IMR-90 (cell line): ENCODE measurements at places on chromosomes 5 and 9.

DNA sequence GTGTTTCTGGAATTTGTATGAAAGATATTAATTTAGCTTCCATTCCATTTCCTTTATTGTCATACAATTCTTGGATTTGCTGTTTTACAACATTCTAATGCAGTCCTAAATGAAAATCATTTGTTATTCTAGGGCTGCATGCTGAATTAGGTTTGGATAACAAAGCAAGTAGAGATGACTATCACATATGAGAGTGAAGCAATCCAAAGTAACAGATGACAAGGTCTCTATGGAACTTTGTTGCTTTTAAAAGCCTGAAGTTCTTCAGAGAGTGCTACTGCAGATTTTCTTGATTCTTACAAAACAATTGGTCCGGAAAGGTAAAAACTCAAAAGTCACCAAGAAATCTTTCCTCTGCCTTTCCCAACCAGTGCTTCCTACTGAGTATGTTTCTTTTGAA is 56.9 kb upstream of the VCAN start:
- DNase-seq, result peak; percentile 52

- no peak for DNase-seq
Observed at GRCh38 chr9:6641561-6641960, 4.0 kb downstream of the GLDC start.

GRCh38 chr5:39555788-39556187 is 131.0 kb upstream of the DAB2 start:
- no peak for DNase-seq

GRCh38 chr9:8706531-8706930 is 907.0 kb upstream of the DMAC1 start:
- no peak for DNase-seq

- DNase-seq, result peak; percentile 33
Observed at GRCh38 chr5:140565024-140565779, 574 bp downstream of the SLC35A4 start.

GRCh38 chr5:87850843-87851242 is 417.8 kb downstream of the TMEM161B start:
- DNase-seq, result no peak

- DNase-seq, result no peak
Observed at GRCh38 chr5:89128906-89129625, 246.1 kb upstream of the MEF2C start.

DNA sequence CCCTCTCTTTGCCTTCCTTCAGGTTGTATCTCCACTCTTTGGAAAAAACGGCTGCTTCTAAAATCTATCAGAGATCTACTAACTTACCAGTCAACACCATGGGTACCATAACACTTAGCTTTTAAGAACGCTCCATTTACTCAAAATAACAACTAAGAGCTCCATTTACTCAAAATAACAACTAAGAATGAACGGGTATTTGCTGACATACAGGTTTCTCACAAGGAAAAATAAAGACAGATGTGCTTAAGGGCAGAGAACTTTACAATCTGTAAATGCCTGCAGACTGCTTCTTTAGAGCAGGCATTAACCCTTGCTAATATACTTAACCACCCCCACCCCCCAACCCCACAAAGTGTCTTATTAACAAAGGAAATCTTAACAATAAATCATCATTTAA is 2.8 kb downstream of the UBAP2 start:
- no peak for DNase-seq

- DNase-seq, result no peak
Observed at GRCh38 chr9:99509900-99510535, 287.9 kb downstream of the SEC61B start.

GRCh38 chr5:173806270-173807035 is 81.7 kb upstream of the CPEB4 start:
- DNase-seq, result no peak

- DNase-seq, result no peak
Observed at GRCh38 chr9:109889456-109889855, 109.5 kb downstream of the PALM2AKAP2 start.

- no peak for DNase-seq
Observed at GRCh38 chr5:138745268-138745667, 8.0 kb upstream of the CTNNA1 start.

GRCh38 chr9:110029429-110029955 is 178.5 kb downstream of the C9orf152 start:
- DNase-seq, result peak; percentile 85

DNA sequence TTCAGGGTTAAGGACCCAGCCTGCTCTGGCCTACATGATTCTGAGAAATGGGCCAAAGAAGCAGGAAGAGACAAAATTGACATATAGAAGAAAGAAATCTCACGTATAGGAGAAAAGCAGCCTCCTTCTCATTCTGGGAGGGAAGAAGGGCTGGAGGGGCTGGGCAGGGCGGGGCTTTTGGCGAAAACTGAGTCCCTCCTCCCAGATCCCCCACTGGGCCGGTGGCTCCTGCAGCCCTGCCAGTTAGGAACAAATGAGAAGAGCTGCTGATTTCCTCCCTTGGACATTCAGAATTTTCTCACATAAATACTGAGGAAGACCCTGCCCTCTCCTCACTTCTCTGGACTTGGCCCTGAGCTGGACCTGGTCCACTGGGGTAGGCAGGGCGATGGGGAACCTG is at the start of gene WNT8A:
Gene WNT8A (plus strand): TSS at position 332 of the 400 bp plus-strand sequence. CDS start 95 bp downstream, outside the sequence.
- DNase-seq, result no peak

- DNase-seq, result no peak
Observed at GRCh38 chr9:82679472-82679871, 383.5 kb downstream of the RASEF start.

DNA sequence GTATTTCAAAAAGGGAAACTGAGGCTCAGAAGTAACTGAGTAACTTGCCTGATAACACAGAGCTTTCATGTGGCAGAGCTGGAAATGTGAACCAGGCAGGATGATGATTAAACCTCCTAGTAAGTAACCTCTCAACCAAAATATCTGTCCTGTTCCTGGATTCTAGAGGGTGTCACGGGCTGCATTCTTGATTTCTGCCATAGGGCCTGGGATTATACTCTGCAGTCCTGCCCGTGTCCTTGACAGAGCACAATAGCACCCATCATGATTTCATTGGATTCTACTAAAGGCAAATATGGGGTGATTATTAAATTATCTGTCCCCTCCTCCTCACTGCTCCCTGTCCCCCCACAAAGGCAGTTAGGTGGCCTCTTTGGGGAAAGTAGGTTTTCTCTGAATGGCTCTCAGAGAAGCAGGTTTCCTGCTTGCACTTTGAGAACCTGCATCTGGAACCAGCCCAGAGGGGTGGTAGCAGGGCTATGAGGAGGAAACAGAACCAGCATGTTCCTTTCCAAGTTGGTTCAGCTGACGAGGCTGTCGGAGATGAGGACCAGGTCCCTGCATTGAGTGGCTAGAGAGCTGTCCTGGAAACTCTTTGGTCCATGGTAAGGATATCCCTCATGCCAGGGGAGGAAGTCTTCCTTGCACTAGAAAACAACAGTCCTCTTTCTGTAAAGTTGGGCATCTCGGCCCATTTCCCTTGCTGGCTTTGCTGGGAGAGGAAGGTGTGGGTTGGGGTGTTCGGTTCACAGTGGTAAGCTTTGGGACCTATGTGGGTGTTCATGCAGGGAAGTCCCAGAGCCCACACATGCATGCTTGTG is 36.6 kb downstream of the PPARGC1B start:
- no peak for DNase-seq

DNA sequence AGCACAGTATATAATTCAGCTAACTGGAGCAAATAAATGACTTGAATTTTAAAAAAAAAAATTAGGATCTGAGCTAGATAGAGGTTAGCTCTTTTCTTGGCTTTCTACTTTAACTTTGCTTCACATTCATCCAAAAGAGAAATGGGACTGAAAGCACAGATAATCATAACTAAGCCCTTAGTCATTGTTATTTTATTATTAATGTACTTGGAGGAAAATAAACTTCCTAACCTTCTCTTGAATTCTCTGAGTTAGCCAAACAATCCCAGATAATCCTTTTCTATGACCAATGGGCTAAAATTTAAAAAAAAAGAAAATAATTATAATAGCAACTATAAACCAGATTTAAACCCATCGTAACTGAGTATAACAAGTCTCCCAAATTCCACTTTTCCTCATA is 57.6 kb upstream of the RASA1 start:
- DNase-seq, result peak; percentile 65

- DNase-seq, result no peak
Observed at GRCh38 chr9:84991514-84991870, 322.0 kb downstream of the NTRK2 start.

GRCh38 chr5:158922816-158923215 is 176.9 kb downstream of the EBF1 start:
- no peak for DNase-seq

DNA sequence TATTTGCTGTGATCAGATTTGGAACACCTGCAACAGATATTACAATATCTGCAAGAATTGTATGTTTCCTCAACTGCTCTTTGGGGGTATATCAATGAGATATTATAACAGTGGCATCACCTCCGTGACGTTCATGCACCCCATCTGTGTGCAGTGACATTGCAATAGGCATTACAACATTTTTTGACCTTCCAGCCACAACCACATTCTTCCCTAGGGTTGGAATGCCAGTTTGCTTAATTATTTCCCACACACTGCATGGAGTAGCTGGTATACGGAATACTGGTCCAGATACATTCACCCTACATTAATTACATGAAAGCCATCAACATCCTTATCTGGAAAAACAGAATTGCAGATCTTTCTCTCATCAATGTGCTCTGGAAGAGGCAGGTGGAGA is 42.3 kb downstream of the FBXO4 start:
- DNase-seq, result no peak

DNA sequence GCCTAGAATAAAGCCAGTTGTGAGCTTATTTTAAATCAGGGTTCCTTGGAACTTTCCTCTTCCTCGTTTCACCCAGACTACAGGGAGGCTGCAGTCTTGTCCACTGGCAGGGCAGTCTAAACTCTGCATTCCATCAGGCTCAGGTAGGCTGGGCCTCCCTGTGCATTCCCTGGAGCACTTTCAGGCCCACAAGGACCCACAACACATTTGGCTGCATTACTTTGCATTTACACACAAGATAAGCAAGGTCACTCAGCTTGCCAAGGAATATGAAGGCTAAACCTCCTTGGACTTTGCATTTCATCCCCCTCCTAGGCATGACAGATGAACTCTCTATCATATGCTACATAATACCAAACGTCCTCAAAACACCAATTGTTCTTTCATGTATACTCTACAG is 104.2 kb downstream of the MARCHF3 start:
- no peak for DNase-seq

DNA sequence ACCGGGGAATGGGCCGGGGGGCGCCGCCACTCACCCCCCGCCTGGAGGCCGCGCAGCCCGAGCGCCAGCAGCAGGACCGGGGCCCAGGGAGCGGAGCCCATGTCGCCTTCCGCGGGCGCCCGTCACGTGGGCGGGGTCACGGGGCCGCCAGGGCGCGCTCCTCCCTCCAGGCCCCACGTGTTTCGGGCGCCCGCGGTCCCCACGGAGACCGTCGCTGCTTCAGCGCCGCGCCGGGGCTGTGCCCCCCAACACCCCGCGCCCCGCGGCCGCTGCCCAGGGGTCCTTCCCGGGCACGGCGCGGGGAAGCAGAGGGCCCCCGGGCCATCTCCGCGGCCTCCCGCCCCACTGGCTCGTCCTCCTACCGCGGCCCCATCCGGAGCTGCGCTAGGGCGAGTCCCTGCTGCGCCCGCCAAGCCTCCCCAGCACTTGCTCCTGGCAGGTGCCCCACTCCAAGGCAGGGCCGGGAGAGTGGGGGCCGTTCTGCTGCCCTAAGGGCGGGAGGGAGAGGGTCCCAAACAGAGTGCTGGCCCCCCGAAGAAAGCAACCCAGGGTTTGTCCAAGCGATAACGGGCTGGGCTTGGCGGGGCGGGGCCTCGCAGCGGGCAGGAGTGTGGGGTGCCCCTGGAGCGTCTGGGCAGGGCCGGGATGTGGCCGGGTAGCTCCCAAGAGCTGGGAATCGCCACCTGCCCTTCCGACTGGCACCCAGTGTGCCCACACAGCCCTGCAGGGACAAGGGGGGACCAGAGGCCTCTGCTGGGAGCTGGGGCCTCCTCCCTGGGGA is at the start of gene DPP7:
Gene DPP7 (minus strand): TSS at position 121 of the 781 bp plus-strand sequence. CDS start 20 bp downstream, at position 101.
- DNase-seq, result peak; percentile 16

DNA sequence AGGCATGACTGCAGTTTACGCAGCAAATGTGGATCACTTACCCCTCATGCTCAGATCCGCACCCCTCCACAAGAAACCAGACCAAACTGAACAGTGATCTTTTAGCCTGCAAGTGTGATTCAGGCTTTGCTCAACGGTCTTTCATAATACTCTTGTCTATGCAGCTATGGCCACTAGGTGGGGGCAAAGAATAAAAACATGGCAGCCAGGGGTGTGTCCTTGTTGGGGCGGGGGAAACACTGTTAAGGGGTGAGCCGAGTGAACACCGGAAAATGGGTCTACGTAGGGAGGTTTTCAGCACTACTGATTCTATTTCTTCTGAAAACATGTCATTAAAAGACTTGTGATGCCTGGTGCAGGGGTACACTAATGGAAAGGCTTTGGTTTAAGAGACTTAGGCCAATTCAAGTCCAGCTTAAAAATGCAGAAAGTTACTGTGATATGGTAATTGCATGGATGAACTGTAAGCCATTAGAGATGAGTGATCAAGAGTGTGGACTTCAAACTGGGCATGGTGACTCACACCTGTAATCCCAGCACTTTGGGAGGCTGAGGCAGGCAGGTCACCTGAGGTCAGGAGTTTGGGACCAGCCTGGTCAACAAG is 49.9 kb upstream of the GPR151 start:
- peak; percentile 52 for DNase-seq

GRCh38 chr5:107253246-107253645 is 417.5 kb downstream of the EFNA5 start:
- DNase-seq, result no peak

GRCh38 chr5:153896117-153896516 is 142.6 kb downstream of the FAM114A2 start:
- peak; percentile 11 for DNase-seq

DNA sequence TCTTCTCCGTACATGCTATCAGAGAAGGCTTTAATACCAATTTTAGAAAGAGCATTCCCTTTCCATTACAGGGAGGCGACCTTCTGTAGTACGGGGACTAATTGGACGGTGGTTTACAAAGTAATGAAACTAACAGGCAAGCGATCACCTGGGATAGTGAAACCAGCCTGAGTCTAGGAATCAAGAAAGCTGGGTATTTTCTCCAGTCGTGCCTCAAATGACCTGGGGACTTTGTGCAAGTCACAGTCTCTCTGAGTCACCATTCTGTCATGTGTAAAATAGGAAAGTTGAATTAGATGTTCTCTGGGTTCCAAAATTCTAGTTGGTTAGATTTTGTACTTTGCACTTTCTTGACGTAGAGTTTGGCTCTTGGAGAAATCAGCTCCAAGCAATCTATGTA is 22.7 kb upstream of the SSBP2 start:
- no peak for DNase-seq

DNA sequence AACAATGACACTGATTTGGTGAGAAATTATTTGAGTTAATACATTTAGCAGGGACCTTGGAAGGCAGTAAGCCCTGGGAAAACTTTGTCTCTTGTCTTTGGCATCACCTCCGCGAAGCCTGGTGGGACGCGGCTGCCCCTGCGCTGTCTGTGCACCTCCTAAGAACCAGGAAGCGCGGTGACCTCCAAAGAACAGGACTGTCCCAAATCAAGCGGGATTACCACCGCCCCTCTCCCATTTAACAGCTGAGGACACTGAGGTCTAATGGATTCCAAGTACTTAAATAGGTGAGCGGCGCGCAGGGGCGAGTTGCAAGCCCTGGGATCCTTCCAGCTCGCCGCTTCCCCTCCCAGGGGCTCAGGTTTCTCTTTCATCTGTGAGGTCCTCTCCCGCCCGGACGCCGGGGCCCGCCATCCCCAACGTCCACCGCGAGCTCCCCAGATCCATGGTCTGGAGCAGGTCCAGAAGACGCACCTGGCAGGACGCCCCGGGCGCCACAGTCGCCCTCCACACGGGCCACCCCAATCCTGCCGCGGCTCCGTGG is 432 bp downstream of the STARD4 start:
- DNase-seq, result peak; percentile 31
